NCI-H2081 (cell line): ENCODE measurements at places on chromosomes 3 and 15.

DNA sequence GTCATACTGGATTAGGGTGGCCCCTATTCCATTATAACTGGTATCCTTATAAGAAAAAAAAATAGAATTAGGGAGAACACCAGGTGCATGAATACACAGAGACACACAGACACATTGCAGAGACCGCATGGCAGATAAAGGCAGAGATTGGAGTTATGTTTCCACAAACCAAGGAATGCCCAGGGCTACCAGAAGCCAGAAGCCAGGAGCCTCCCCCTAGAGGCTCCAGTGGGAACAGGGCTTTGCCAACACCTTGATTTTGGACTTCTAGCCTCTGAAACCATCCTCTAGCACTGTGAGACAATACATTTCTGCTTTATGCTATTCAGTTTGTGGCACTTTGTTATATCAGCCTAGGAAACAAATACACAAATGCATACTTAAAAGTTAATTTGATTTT is 10.4 kb downstream of the GOLM2 start:
- DNase-seq: peak; percentile 16

DNA sequence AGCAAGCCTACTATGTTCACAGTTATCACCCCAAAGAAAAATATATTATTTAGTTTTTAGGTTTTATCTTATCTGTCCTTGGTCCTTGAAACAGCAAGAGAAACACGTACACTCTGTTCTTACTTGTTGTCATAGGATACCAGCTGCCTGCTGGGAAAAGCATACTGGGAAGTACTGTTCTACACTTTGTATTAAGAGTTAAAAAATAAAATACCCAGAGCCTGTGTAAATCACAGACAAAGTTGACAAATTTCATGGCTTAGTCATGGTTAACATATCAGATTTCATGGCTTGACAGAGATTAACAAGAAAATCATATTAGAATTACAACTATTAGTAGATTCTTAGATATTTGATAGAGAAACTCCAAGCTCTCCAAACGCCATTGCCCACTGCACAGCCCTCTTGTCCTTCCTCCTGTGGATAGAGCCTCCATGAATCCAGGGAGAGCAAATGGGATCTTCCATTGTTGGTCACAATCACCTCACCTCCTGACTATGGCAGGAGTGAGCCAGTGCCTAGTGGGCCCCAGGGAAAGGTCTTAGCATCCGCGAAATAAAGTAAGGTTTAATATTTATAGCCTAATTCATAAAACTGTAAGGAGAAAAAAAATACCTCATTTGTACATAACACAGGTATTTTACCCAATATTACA is 128.1 kb upstream of the WNT5A start:
- no peak for DNase-seq

- no peak for DNase-seq
Measured at GRCh38 chr3:186108106-186108940, 566 bp downstream of the ETV5 start.

- DNase-seq: no peak
Measured at GRCh38 chr15:65365229-65365628, 12.6 kb downstream of the IGDCC3 start.

GRCh38 chr3:17931131-17931530 is 188.7 kb upstream of the TBC1D5 start:
- DNase-seq: no peak

DNA sequence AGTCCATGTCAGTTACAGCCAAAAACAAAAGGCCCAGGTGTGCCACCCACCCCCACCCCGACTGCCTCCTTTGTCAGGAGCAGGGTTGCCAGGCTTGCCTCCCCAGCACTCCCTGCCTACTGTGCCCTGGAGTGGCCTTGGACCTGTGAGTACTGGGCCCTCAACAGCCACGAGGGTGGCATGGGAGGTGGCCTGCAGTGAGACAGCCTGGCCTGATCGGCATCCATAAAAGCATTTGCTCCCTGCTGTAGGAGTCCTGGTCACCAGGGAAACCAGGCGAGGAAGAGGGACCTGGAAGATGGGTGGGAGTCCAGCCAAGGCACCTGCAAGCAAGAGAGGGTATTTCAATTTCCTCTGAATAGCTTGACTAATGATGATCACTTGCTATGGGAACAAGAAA is 56.4 kb upstream of the KCNMB2 start:
- DNase-seq: peak; percentile 52
